ENCODE measurements at places on chromosomes 12 and 14.

DNA sequence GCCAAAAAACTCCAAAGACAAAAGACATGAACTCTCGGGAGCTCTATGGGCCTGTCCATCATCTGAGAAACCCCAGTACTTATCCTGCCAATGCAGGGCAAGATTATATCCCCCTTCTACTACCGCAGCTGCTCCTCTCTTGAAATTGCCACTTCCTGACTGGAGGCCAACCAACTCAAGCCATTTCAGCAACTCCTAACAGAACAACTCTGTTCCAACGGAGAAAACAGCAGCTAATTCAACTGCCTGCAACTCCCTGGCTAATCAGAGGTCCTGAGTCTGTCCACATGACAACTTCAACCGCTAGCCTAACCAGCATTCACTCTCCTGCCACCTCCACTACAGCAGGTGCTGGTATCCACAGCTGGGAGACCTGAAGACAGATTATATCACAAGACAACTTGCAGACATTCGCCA is 24.1 kb downstream of the CEP83 start:
- DNase-seq, result no peak

- no peak for DNase-seq
Observed at GRCh38 chr12:107235600-107235999, 142.3 kb upstream of the CRY1 start.

DNA sequence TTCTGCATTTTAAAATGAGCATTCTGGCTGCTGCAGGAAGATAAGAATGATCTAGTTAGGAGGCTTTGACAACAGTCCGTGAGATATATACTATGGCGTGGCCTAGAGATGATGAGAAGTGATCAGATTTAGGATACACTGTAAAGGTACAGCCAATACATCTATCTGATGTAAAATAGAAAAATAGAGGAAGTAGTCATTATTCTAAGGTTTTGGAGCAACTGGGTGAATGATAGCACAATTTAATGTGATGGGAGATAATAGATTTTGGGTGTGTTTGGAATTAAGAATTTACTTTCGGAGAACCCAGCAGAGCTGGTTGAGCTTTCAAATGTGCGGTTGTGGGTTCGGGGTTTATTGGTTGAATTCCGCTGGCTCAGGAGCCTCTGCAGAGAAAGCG is at the start of gene ANP32D:
Gene ANP32D, plus strand, starts transcription at position 301 of the 400 bp plus-strand sequence. CDS start 106 bp downstream, outside the sequence.
- DNase-seq, result no peak

DNA sequence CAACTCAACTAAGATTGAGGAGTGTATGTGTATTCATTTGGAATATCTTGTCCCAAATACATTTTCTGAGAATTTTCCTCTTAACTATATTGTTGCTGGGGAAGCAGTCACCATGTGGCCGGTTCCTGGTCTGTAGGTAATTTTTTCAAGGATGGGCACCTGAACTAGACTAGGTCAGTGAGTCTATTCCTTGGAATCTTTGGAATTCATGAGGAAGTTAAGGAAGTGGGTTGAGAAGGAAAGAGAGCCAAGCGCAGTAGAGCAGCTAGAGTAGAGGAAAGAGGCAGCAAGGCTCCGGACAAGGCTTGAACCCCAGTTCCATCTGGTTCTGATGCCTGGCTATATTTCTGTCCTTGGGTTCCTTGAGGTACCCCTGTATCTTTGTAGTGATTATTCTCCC is 183.7 kb downstream of the DACT1 start:
- no peak for DNase-seq

DNA sequence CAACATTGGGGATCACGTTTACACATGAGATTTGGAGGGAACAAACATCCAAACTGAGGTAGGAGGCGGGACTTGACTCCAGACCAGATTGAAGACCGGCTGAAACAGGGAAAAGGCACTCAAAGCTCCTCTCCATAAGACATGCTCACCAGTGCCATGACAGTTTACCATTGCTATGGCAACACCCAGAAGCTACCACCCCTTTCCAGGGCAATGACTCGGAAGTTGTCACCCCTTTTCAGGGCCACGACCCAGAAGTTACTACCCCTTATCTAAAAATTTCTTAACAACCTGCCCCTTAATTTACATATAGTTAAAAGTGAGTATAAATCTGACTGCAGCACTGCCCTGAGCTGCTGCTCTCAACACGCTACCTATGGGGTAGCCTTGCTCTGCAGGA is 34.1 kb downstream of the TMEM233 start:
- no peak for DNase-seq

GRCh38 chr12:2234091-2234490 is 181.3 kb downstream of the CACNA1C start:
- no peak for DNase-seq

GRCh38 chr12:86194721-86195120 is 61.5 kb downstream of the MGAT4C start:
- DNase-seq, result no peak

DNA sequence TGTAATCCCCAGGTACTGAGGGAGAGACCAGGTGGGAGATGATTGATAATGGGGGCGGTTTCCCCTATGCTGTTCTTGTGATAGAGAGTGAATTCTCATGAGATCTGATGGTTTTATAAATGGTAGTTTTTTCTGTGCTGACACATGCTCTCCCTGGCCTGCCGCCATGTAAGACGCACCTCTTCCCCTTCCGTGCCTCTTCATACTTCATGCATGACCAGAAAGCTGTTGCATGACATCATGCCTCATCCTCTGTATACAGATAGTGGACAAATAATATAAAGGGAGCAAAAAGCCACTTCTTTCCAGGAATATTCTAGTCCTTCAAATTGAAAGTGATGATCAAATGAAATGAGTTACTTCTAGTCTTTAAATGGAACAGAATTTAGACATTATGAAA is 47.3 kb upstream of the LRIG3 start:
- DNase-seq, result peak; percentile 24

DNA sequence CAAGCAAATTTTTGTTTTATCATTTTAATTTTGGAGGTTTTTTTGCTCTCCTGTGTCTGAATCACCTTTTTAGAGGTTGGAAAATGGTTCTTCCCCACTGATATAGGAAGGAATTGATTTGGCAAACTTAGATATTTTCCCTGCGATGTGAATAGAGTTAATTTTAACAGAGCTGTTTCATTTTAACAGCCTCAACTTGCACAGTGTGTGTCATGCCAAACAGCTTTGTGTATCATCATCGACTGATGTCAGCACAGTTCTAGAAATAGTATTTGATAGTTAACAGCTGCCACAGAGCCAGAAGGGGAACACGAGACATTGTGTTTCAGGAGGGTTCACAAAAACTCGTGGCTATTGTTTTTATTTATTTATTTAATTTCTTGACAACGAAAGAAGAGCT is 243.1 kb upstream of the FOXN3 start:
- peak; percentile 16 for DNase-seq

Measured in fibroblast of the conjunctiva (primary cell).